ENCODE measurements at places on chromosomes 4 and X.

DNA sequence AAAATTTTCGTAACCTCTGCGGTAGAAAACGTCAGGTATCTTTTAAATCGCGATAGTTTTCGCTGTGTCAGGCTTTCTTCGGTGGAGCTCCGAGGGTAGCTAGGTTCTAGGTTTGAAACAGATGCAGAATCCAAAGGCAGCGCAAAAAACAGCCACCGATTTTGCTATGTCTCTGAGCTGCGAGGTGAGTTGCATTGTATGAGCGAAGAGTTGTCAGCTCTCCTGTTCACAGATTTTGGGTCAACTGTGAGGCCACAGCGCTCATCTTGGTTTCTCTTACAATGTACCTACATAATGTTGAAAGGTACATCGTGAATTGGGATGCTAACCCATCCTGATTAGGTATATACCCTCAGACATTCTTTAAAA lies 486 bp downstream of the CLCN3 start:
- H3K27me3 ChIP-seq = no peaks in the 10 kb centered on the region
- DNase-seq = no peak
- peak overlapping the region; percentile 60 for H3K4me3 ChIP-seq
- H3K36me3 ChIP-seq = no peaks in the 10 kb centered on the region
- peak overlapping the region; percentile 98 for H3K27ac ChIP-seq

DNA sequence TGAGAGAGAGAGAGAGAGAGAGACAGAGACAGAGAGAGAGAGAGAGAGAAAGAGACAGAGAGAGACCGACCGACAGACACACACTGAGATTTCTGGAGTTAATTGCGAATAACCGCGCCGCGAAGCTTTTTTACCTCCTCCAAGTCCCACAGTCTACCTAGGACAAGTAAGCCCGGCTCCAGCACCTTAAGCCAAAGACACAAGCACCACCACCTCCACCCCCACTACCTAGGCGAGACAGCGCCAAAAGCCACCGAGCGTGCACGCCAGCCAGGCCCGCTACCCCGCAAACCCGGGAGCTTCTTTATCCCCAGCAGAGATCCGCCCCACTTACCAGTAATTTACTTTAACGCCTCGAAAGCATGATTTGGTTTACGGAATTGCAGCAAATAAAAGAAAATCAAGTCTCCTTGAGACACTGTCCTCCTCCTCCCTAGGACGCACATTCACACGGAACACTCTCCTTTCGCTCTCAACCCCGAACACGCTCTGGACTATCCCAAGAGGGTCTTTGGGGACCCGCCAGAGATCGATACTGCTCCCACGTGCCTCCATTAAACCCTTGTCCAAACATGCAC lies 649.6 kb upstream of the DIPK2B start:
- peaks cover 8% of the 10 kb centered on the region for H3K4me1 ChIP-seq
- DNase-seq = no peak
- peaks cover 8% of the 10 kb centered on the region for H3K27me3 ChIP-seq
- peak overlapping the region; percentile 54 for H3K4me3 ChIP-seq
- H3K27ac ChIP-seq = no peak overlapping the region
- no peaks in the 10 kb centered on the region for H3K36me3 ChIP-seq

- H3K27ac ChIP-seq = no peak overlapping the region
- no peaks in the 10 kb centered on the region for H3K27me3 ChIP-seq
- no peaks in the 10 kb centered on the region for H3K36me3 ChIP-seq
- DNase-seq = no peak
These were observed 6.6 kb upstream of the DDX60L start for GRCh38 chr4:168486912-168487281.

DNA sequence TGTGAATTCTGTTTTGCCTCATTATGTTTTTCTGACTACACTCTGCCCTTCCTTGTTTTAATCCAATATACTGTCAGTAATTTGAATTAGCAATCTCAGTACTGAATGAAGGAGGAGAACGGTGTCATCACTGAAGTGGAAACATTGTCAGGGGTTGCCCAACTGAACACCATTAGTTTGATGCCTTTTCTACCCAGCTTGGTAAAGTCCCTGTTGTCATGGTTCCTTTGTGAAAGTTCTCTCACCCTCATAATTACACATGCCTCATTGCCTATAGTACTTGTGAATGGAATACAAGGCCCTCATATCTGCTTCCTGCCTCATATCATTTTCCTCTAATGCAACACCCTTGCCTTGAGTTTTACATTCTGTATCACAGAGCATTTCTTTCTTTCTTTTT lies 76.9 kb downstream of the RRAGB start:
- no peaks in the 10 kb centered on the region for H3K4me1 ChIP-seq
- H3K27ac ChIP-seq = no peak overlapping the region
- DNase-seq = no peak
- no peaks in the 10 kb centered on the region for H3K27me3 ChIP-seq
- no peak overlapping the region for H3K4me3 ChIP-seq
- H3K36me3 ChIP-seq = no peaks in the 10 kb centered on the region

GRCh38 chr4:11424000-11424399 lies 4.7 kb downstream of the HS3ST1 start:
- H3K27me3 ChIP-seq = peaks cover 27% of the 10 kb centered on the region
- H3K4me1 ChIP-seq = peaks cover 25% of the 10 kb centered on the region
- H3K27ac ChIP-seq = no peak overlapping the region
- DNase-seq = no peak

- no peak overlapping the region for H3K4me3 ChIP-seq
- no peak overlapping the region for H3K27ac ChIP-seq
- DNase-seq = no peak
- H3K36me3 ChIP-seq = peaks cover 6% of the 10 kb centered on the region
These were observed 23.9 kb downstream of the FBXO8 start for GRCh38 chr4:174259580-174259979.

DNA sequence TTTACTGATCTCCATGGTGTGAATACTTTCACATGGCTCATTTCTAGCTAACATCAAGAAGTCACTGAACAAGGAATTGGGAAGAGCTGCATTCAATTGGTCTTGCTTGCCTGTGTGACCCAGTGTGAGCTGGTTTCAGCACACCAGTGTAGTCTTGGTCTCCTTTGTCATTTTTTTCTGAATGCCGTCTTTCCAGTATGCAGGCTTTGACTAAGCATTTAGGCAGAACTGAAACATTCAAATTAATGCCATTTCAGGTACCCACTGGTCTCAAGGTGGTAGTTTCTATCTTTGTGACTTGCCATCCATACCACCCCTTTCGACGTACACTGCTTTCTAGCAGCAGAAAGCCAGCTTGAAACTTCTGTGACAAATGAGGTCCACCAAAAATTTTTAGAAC lies 550.5 kb upstream of the BOD1L1 start:
- no peaks in the 10 kb centered on the region for H3K36me3 ChIP-seq
- H3K4me1 ChIP-seq = peaks cover 13% of the 10 kb centered on the region
- no peaks in the 10 kb centered on the region for H3K27me3 ChIP-seq
- H3K27ac ChIP-seq = peak overlapping the region; percentile 83
- H3K4me3 ChIP-seq = no peak overlapping the region

DNA sequence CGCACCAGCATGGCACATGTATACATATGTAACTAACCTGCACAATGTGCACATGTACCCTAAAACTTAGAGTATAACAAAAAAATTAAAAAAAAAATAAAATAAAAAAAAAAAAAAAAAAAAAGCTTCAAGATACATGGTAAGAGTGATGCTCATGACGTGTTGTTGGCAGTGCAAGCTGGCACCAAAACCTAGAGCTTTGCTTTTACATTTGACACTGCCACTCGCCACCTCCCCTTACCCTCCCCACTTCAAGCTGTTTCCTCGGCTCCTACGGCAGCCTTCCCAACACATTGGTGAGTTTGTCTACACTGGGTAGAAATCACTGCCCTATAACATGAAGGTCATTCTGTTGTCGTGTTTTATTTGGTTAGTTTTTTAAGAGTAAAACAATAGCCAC lies 197.6 kb upstream of the ANXA3 start:
- no peak overlapping the region for H3K27ac ChIP-seq
- no peaks in the 10 kb centered on the region for H3K4me1 ChIP-seq
- H3K36me3 ChIP-seq = no peaks in the 10 kb centered on the region
- DNase-seq = no peak
